ENCODE measurements at places on chromosomes 4 and X.

DNA sequence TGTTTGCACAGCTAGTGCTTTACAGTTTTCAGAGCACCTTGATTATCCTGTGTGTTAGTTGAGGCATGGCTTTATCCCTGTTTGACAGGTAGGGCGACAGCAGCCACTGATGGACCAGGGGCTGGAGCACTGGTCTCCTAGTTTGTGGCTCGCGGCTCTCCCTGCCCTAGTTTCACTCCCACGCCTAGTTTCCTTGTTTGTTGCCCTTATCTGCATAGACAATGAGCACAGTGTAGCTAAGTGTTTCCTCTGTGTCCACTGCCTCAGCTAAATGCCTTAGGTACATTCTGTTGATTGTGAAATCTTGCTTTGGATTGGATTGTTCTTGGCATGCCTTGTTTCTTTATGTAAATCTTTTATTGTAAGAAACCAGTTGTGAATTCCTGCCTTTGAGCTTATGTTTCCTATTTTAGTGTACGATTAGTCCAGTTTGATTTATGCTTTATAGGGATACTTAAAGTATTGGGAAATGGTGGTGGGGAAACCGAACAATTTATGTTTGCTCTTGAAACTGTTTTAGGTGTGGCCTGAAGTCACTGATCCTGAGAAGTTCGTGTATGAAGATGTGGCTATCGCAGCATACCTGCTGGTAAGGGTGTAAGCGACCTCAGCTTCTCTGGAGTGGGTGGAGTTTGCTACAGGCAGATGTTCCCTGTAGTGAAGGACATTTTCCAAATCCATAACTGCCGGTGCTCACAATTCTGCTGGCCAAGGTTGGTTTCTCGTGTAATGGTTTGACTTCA lies 11.0 kb downstream of the TRMT44 start:
- peak; percentile 68 for DNase-seq

GRCh38 chr4:110289601-110290100 lies 91.2 kb upstream of the ELOVL6 start:
- no peak for DNase-seq

- no peak for DNase-seq
These were observed 494.2 kb upstream of the INTU start for GRCh38 chr4:127138586-127138985.

- DNase-seq, result peak; percentile 7
These were observed 320.5 kb upstream of the IGFBP7 start for GRCh38 chr4:57430726-57431125.

GRCh38 chrX:133045986-133046385 lies 50.9 kb downstream of the USP26 start:
- DNase-seq, result peak; percentile 13

DNA sequence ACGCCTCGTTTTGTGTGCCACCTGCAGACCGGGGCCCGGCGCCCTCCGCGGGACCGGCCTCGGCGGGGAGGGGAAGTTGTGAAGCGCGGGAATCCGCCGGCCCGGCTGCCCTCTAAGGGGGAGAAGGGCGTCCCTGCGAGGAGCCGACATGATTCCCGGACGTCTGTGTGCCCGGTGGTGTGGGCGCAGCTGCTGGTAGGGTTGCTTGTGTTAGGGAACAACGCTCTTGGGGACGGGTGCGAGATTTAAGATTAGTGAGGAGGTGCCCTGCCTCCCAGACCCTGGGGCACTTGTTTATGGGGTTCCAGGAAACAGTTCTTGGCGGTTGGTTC lies 627 bp downstream of the CDKN2AIP start:
- DNase-seq, result peak; percentile 27

DNA sequence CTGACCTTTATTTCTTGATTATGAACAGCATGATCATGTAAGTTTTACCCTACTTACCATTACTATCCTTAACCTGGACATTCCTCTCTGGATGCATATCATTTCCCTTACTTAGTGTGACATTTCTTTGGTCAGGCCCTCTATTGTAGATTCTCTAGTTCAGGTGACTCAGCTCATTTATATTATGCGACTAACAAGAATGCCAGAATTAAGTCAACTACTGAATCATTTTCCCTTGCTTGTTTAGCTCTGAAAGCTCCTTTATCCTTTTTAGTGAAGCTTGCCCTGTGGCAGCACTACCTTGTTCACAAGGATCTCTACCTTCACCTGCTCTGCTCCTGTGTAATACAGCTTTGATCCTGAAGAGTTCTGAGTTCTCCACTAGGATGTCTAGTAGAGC lies 15.1 kb upstream of the UGT2B17 start:
- DNase-seq, result no peak

DNA sequence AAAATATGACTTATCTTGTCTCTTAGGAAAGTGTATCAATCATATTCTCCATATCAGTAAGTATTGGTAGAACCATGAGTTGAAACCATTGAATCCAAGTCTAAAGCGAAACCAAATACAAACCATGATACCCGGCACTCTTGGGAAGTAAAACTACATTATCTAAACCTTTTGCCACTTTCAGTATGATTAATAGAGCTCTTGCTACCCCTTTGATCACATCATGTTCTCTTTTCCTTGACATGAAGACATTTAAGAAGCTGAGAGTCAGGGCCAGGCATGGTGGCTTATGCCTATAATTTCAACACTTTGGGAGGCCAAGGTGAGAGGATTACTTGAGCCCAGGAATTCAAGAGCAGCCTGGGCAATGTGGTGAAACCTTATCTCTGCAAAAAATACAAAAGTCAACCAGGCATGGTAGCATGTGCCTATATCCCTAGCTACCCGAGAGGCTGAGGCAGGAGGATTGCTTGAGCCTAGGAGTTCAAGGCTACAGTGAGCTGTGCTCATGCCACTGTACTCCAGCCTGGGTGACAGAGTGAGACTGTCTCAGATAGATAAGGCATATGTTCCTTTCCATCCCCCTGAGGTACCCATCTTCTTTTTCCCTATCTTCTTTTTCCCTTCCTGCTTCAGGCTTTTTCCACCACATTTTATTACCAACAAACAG lies 45.4 kb downstream of the CEP135 start:
- no peak for DNase-seq

GRCh38 chr4:108536577-108536976 lies 83.8 kb upstream of the RPL34 start:
- peak; percentile 10 for DNase-seq

DNA sequence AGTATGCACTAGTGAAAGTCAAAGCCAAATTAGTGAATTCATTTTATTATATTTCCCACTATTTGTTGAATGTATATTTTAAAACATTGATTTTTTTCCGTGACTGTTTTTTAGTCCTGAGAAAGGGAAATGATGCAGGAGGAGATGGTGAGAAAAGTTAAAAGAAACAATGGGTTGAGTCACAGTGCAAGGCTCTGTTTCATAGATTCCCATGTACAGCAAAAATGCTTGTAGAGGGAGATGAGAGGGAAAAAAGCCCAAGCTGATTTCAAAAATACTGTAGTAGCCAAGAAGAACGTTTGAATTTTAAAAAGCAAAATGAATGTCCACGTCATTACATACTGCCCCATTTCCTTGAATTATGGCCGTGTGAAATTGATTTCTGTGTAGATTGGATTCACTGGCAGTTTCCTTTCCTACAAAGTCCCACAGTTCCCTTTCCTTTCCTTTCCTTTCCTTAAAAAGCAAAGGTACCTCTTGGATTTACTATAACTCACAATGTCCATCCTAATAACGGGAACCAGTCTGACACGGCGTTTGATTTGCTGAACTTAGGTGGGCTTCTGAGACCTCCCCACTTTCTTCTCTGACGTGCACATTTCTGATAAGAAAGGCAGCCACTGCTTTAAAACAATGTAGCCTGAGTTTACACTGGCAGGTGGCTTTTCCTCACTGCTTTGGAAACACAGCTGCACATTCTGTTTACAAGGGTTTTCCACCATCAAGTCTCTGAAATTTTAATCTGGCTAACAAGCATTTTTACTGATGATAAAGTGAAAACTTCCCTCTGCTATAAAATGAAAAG lies 63.7 kb downstream of the SPCS3 start:
- no peak for DNase-seq

DNA sequence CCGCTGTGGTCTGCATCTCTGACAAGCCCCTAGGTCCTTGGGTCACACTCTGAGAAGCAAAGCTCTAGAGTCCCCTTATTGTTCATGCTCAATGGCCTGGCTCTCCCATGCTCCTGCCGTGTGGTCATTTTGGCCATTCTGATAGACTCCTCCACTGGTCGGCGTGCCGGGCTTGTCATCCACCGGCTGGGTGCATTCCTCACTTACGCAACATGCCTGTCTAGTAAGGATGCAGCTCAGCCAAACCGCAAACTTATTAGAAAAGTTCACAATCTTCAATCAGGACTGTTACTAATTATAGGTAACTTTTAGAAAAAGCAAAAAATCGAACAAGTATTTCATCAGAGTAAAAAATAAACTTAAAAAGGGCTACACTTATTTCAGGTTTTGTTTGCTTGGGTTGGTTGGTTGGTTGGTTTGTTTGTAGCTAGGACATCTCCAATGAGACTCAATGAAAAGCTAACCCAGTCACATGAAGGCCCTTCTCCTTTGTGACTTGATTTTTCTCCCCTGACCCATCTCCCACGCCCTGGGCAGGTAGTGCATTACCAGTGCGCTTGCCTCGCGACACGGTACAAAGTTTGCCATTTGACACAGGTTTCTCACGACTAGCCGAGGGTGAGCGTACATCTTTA lies 41.0 kb downstream of the IRF2 start:
- no peak for DNase-seq

DNA sequence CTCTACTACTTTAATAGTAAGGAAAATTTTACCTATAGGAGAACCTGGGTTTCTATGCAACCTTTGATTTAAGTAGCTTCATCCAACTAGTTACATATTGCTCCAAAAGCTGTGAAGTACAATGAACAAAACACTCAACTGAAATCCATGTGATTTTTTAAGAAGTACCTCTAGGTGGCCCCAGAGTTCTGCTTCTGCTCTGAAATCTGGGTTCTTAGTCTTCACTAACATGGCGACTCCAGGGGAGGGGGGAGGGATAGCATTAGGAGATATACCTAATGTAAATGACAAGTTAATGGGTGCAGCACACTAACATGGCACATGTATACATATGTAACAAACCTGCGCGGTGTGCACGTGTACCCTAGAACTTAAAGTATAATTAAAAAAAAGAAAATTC lies 73.4 kb upstream of the MAGEB2 start:
- peak; percentile 78 for DNase-seq

GRCh38 chrX:18748499-18748898 lies 41.1 kb downstream of the PPEF1 start:
- no peak for DNase-seq

- DNase-seq, result no peak
These were observed 2.2 kb upstream of the XAGE3 start for GRCh38 chrX:52870046-52870445.

DNA sequence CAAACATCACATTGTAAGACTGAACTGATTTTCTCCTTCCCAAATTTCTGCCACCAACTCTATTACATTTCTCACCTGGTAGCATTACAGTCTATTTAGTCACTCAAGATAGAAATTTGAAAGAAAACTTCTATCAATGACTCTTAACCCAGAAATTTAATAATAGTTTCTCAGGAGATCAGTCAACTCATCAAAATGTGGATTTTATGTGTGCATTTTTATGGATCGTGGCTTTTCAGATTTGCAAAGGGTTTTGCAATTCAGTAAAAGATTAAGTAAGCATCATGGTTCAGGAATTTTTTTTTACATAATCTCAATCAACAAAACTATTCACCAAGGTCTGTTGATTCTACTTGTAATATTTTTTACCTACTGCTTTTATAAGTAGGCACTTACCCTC lies 111.1 kb downstream of the CFAP299 start:
- DNase-seq, result no peak

DNA sequence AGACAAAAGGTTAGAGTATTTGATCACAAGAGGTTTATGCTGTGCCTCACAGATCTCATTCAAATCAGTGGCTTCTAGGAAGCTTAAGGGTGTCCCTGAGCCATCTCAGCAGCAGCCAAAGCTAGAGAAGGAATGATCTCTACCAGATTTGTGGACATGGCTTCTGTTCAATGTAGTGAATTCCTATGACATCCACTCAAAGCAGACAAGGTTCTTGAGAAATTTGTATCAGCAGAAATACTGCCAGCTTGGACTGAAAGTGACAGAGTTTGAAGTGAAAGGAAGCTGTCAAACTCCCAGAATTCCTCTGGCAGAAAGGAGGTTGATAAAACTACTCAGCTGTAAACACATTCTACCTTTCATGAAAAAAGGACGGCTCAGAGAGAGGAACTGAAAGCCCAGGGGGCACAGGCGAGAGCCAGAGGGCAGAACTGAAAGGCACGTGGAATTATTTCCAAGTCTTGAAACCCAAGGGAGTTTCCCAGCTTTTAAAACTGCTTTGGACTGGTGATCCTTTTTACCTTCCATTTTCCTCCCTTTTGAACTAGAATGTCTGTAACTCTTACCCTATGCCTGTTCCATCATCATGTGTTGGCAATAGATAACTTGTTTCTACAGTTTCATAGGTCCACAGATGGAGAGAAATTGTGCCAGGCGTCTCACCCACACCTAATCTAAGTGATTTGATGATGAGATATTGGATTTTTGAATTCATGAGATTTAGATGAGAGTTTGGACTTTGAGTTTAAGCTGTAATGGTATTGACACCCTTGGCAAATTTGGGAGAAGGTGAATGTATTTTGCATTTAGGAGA lies 14.5 kb upstream of the MED14 start:
- no peak for DNase-seq

- no peak for DNase-seq
These were observed 43.7 kb upstream of the PUDP start for GRCh38 chrX:7191681-7192110.

GRCh38 chr4:38804654-38805295 lies at the start of gene TLR1:
Gene TLR1, minus strand, starts transcription at chr4:38804791. Its CDS starts 5,960 bp downstream, at chr4:38798831.
- no peak for DNase-seq

GRCh38 chr4:40573593-40574311 lies 55.9 kb downstream of the RBM47 start:
- no peak for DNase-seq

- no peak for DNase-seq
These were observed 44.6 kb upstream of the TRPC5OS start for GRCh38 chrX:111831343-111831742.

- no peak for DNase-seq
These were observed 79.5 kb downstream of the CBR4 start for GRCh38 chr4:168930413-168931196.

DNA sequence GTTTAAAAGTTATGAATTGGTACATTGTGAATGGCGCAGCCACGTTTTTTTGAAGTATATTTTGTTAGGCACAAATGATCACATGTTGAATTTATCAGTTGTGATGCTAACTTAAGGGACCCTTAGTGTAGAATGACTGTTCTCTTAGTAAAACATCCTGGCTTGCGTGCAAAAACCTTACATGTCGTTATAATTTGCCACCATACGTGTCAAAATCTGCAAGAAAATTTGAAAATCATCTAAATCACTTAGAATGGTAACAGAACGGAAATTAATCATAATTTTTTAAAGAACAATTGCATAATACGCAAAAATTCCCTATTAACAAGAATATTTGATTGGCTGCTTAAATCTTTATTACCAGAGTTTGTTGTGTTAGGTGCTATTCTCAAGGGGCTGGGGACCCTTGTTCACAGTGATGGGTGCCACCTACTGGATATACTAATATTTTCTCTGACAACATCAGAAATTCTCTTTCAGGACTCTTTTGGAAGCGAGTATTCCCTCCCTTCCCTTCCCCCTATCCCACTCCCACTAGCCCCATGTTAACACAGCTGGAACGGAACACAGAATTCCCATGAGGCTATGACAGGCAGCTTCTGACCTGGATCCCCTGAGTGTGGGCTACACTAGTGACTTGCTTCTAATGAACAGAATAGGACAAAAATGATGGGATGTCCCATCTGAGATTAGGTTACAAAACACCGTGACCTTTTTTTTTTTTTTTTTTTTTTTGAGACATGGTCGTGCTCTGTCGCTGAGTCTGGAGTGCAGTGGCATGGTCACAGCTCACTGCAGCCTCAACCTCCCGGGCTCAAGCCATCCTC lies 71.8 kb downstream of the SUPT20HL2 start:
- peak; percentile 16 for DNase-seq
